ENCODE measurements at places on chromosomes 7 and 10.

DNA sequence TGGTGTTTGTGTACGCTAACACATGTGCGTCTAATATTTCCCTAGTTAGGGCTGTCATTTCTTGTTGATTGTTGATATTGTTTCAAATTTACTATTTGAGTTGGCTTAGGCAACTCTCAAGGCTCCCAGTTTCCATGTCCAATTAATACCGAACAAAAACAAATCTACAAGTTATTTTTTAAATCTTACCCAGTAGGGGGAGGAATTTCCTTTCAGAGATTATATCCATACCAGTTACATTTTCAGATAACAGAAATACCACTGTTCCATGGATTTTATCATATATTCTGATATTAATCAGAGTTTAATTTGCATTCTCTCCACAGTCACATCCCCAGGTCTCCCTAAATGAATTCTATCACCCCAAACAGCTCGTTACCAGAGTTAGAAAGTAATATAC, 7.2 kb upstream of the AKR1B10 start:
- no peak for DNase-seq

DNA sequence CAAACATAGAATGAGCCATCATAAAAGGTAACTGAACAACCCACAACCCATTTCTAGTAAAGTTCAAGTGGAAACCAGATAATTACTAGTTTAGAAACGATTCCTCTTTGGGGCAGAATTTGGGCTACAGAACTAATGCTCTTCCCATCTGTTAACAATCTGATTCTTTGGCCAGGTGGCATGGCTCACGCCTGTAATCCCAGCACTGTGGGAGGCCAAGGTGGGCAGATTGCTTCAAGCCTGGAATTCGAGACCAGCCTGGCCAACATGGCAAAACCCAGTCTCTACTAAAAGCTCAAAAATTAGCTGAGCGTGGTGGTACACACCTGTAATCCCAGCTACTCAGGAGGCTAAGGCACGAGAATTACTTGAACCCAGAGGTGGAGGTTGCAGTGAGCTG, 18.5 kb downstream of the CYP51A1 start:
- no peak for DNase-seq

GRCh38 chr10:96267234-96267705, 4.1 kb downstream of the BLNK start:
- DNase-seq: no peak

GRCh38 chr10:91091780-91092179, 128.7 kb upstream of the PCGF5 start:
- DNase-seq: no peak

- DNase-seq: no peak
Observed at GRCh38 chr10:17179002-17179401, 22.5 kb downstream of the TRDMT1 start.

DNA sequence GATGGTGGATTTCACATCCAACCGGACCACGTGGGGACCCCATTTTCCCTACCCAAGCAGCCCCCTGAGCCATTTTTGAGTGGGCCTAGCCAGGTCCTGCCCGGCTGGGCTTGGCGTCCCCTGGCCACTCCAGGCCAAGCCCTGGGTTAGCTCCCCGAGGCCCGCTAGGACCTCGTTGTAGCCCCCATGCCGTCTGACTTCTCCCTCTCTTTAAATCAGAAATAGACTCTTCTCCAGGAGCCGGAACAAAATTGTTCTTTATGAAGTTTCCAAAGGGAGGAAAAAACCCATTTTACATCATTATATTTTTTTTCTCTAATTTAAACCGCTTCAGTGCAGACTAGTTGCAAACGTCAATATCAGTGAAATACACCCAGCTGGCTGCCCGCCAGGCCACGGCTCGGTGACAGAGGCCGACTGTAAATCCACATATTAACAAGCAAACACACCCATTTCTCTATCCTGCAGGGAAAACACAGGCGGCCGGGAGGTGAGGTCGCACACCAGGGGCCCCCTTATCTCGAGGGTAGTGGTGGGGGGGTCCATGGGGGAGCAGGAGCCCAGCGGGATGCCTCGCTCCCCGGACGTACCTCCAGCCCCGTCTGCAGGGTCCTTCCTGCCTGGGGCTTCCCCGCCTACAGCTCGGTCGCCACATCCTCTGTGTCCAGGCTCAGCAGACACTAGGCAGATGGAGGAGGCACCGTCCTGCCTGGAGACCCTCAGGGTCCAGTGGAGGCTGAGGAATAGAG, 72.7 kb downstream of the ELFN1 start:
- peak; percentile 68 for DNase-seq

DNA sequence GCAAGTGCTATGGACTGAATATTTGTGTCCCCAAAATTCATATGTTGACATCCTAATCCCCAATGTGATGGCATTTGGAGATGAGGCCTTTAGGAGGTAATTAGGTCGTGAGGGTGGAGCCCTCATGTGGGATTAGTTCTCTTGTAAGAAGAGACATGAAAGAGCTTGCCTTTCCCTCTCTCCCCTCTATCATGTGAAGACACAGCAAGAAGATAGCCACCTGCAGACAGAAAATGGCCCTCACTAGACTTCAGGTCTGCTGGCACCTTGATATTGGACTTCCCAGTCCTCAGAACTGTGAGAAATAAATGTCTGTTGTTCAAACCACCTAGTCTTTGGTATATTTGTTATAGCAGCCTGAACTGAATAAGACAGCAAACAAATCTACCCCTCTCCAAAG, 75.1 kb upstream of the TBX20 start:
- DNase-seq: no peak

DNA sequence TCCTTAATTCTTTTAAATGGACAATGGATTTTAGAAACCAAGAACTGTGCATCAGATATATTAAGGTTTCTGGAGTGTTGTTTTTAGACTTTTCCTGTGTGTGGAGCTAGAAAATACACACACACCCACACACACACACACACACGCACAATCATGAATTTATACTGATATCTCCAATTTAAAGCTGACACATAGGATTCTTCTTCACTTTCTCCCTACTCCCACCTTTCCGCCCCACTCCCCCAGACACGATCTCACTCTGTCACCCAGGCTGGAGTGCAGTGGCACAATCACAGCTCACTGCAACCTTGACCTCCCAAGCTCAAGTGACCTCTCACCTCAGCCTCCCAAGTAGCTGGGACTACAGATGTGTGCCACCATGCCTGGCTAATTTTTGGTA, 100.3 kb downstream of the EPC1 start:
- DNase-seq: no peak

DNA sequence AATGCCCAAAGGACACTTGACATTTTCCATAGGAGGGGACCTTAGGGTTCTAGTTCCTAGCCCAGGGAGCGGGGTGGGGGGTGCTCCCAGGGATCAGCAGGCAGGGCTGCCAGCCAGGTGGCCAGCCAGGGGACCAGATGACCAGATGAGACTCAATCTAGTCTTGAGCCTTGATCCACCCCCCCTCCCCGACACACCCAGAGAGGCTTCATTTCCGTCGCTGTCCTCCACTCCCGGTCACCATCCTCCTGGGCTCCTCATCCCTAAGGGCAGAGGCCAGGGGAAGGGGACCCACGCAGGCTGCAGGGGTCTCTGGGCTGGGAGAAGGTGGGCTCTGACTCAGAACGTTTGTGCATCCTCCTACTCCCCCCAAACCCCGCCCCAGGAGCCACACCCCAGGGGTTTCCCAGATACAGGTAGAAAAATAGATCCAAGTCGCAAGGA, 1.0 kb downstream of the STX1A start:
- no peak for DNase-seq

DNA sequence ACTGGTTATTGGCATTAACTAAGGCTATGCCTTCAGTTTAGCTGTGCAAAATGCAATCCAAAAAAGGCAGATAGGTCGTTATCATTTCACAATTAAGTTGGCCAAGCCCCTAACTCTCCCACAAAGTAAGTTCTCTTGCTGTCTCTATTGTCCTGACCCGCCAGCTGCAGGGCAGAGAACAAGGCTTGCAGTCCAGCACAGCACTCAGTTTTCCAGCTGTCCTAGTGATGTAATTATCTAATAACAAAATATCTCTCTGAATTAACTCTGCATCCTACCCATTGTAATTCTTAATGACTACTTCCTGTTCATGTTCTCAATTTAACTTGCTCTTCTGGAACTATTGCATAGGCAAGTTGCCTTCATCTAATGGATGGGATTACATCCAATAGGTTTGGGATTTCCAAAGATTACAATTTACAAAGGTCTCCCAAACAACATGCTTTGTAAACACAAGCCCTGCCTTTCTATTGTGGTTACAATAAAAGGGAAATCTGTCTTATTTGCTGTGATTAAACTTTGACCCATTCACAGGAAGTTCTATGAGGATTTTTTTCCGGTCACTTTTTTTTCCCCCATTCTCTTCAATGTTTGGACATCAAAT, 55.2 kb downstream of the CDK6 start:
- no peak for DNase-seq

DNA sequence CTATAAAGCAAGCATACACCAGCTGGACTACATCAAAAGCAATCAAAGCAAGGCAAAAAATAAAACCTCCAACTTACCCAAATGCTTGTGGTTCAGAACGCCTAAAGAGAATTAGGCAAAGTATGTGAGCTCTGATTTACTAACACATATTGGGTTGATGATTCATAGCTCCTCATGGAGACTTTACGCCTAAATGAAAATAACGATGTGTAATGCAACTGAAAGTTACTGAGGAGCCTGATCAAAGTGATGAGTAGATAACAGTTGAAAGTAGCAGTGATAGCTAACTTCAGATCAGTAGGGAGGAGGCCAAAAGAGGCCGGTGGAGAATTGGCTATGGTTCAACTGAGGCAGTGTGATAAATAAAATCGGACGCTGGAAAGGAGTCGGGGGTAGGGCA, 85.0 kb downstream of the MPP7 start:
- no peak for DNase-seq

DNA sequence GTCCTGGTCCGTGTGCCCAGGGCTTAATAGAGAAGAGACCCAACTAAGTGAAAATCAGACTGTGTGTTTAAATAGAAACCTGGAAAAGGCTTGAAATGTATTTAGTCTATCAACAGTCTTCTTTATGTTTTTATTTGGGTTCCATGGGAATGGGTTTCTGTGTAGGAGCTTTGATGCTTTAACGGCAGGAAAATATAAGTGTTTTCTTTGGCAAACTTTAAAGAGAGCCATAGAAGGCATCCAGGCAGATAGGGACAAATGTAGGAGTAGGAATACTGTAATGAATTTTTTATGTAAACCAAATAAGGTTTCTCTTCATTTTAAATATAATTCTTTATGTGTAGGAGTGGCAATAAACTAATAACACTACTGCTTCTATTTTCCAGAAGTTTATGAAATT, 989.0 kb downstream of the GATA3 start:
- no peak for DNase-seq

DNA sequence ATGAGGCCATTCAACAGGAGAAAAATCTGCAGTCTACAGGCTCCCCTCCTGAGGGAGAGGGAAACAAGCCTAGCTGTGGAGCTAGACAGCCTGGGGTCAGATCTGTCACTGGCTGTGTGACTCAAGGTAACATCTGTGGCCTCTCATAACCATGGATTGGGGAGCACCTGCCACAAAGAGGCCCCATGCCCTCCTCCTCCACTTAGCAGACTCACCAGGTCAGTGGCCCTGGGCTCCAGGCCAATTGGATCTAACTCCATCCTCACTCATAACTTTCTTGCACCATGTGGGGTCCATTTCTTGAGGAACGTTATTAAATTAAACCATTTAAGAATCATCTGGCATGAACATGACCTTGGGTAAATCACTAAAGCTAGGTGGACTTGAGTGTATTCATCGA, 1.8 kb downstream of the GDF10 start:
- DNase-seq: no peak

GRCh38 chr10:125700355-125700911, 17.5 kb upstream of the TEX36 start:
- DNase-seq: no peak

DNA sequence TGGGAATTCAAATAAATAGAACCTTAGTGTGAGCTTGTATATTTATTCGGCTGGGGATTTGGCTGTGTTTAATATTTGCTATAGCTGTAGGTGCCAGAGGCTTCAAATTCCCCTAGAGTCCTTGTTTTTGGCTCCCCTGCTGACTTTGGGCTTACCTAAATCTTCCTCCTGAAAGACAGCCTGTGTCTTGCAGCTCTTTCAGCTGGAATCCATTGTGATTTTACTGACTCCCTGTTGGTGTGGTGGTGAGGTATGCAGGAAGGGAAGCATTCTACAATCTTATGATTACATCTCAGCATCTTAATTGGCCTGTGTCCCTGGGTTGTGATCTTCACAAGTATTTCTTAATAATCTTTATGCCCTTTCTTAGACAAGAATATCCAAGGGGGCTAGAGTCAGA, 25.9 kb downstream of the FOXI2 start:
- DNase-seq: no peak

GRCh38 chr10:69224862-69225657, 4.9 kb downstream of the HKDC1 start:
- no peak for DNase-seq

- peak; percentile 34 for DNase-seq
Observed at GRCh38 chr10:114239117-114239993, at the start of gene VWA2. TSS of gene VWA2 (plus strand) at chr10:114239254. CDS start at chr10:114248714, 9,460 bp downstream.

DNA sequence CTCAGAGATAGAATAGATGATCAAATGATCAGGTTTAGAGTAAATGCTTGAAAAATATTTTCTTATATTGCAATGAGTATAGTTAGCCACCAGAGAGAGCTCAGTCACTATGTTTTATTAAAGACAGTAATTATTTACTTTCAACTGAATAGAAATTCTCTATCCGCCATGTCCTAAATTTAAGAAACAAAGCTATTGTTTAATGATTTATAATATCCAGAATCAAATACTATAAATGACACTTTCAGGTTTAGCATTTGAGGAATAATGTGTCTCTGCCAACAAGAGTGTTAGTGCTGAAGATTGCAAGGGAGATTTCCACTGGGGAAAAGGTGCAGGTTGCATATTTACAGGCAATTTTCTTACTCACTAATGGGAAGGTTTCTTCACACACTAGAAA, 184.7 kb downstream of the DGKB start:
- no peak for DNase-seq

DNA sequence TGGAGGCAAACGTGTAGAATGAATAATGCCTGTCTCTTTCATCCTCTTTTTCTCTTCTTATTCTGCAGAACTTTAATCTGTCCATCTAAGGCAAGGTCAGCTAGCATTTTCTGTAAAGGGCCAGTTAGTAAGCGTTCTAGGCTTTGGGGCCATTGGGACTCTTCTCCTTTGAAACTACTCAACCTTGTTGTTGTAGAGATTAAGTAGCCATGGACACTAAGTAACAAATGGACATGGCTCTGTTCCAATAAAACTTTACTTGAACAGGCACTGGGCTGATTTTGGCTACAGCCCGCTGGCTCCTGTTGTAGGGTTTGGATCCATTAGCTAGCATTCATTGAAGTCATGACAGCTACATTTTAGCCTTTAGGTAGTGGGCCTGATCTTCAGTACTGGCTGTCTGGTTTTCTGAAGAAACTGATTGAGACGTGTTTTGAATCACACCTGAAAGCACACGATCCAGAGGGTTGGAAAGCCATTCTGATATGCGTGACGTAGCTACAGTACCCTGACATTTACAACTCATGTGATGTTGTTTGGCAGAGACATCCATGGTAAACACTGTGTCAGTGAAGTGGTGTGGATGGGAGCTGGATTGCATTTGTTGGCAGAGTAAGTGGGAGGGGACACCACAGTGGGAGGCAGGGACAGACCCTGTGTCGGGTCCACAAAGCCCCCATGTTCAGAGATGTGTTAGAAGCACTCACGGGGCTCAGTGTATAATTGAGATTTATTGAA, 92.5 kb downstream of the MTPN start:
- DNase-seq: no peak

GRCh38 chr7:25287291-25287690, 59.0 kb upstream of the NPVF start:
- no peak for DNase-seq

GRCh38 chr7:151048911-151049463, 656 bp downstream of the ASIC3 start:
- DNase-seq: no peak

Data from GM12892 (cell line).